Renal cortex interstitium (tissue), 15 donors: ENCODE measurements at places on chromosomes 13 and 19. TPM values are rescaled to one million over a fixed set of nuclear protein-coding genes. Genes with fewer than 3 reads are reported as not detected.

The IGLON5 gene
- polyA plus RNA-seq = 5.2 TPM

The ZFP82 gene
- 15.5 TPM for polyA plus RNA-seq

The BEST2 gene
- polyA plus RNA-seq = 0.13 TPM

The CPAMD8 gene
- polyA plus RNA-seq = 55.6 TPM

The HRC gene
- 29.2 TPM for polyA plus RNA-seq

The ZNF829 gene
- 8.4 TPM for polyA plus RNA-seq

The AMER2 gene
- polyA plus RNA-seq = 0.44 TPM

The FCHO1 gene
- 3.1 TPM for polyA plus RNA-seq
